Left renal cortex interstitium (tissue), 4 donors: ENCODE measurements at places on chromosomes 7 and 10. TPM values are rescaled to one million over a fixed set of nuclear protein-coding genes. Genes with fewer than 3 reads are reported as not detected.
A peak's percentile ranks its signal among the peaks of the same experiment; 100 is the strongest.

DNA sequence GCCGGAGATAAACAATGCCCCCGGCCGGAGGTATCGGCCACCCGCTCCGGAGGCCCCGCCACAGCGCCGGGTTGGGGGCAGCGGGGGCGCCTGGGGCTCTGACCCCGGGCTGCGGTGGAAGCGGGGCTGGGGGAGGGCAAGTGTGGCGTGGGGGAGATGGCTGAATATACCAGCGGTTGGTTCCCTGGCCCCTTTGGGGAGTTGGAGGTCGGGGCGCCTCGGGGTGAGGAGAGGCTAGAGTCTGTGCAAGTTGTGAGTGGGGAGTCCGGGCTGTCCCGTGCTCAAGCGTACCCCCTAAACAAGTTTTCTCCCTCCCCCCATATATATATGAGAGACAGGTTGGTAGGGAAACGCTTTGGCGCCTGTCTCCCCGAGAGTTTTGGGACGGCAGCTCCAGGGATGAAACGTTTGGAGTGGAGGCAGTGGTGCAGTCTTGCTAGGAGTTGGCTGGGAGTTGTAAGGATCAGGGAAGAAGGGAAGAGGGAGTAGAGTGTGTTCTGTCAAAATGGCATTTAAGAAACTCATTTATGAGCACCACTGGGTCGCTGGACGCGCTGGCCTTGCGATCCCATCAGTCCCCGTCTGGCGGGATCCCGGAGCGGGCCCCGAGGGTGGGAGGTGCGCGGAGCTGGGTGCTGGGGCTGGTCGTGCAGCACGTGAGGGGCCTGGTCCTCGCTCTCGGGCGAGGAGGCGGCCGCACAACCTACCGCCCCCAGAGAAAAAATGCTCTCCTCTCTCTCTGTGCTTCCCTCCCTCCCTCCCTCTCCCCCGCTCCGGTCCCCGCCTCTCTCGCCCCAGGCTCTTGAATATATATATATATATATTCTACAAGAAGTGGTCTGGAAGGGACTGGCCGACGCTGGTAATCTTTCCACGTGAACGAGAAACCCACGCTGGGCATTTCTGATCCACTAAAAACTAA, 1.1 kb downstream of the TET1 start:
- peak; percentile 13 for DNase-seq

GRCh38 chr7:110612680-110613079, 478.2 kb upstream of the LRRN3 start:
- no peak for DNase-seq

DNA sequence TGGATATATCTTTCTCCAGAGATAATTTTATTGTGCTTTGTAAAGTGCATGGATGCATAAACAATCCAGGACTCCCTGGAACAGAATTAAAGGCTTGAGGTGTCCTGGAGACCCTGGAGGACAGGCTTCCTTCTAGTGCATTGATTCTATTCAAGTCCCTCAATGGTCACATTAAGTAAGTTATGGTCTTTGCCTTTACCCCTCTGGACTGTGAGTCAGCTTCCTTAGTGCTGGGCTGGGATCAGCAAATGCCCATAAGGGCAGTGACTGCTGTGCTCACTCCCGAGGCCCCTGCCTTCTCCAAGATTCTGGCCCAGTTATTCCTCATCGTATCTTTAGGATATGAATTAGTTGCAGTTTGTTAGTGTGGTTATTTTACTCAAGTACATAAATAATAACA, 178.7 kb upstream of the PRSS58 start:
- DNase-seq, result no peak

PPIA gene
- polyA plus RNA-seq, result 1,205 TPM

DYDC1 gene
- not detected for polyA plus RNA-seq
